Stimulated activated CD4-positive, alpha-beta T cell treated with anti-CD3 and anti-CD28 coated beads, Interleukin-1b, Interleukin-23, amount 100 ng/mL, for 1 hour (primary cell): ENCODE measurements at places on chromosomes 5 and 9.

GRCh38 chr5:159448-160172 lies 31.7 kb upstream of the LRRC14B start:
- DNase-seq: no peak

DNA sequence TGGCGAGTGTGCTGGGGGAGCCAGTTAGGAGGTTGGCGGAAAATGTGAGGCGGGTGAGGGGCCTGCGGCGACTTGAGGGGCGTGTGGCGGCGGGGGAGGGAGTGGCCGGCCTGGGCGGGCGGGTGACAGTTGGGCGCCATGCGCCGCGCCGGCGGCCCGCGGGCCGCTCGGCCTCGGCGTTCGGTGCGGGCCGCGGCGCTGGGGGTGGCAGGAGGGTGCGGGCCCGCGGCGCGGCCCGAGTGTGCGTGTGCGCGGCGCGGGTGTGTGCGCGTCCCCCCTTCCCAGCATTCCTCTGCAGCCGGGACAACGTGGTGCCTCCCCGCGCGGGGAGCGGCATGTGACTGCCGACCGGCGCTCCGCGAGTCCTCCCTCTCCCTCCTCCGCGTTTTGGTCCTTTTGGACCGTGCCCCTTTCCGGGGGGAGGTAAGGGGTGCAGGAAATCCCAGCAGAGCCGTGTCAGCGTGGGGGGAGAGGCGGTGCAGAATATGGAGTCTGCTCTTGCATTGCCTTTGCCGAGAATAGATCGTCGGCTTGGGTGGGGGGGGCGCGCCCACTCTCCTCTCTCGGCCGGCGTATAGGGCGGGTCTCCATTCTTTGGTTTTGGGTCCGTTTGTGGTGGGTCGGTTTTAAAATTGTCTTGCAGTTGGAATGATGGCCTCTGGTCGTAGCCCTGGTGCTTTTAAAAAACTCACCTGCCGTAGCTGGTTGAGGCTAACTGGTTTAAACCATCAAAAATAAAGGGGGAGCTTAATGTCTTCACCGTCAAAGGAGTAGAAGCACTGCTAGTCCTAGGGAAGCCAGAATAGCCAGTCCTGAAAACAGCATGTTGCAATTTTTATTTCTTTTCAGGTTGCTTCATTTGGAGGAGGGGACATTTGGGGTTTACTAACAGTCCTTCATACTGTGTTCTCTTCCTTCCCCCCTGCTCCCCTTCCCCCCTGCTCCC lies 2.0 kb downstream of the LARP1 start:
- DNase-seq: no peak

DNA sequence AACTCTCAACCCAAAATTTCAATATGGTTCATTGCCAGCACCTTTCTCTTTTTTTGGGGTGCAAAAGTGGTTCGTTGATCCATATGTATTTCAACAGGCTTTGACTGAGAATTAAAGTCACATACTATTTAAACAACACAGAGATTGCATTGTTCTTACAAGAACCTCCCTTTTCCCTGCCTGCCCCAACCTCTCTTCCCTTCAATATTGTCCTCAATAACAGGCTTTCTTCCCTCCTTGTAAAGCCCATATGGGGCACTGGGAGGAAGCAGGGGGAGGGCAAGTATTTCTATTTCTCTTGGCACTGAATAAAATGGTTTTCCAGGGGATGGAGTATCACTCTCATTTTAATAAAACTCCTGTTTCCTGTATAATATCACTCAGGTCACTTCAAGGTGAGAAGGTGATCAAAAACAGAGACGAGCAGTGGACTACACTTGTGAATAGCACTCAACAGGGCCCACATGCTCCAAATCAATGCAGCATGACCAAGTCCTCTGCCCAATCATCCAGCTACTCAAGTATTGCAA lies 65.1 kb downstream of the EFNA5 start:
- no peak for DNase-seq

GRCh38 chr5:169901896-169902295 lies 78.4 kb downstream of the INSYN2B start:
- no peak for DNase-seq

DNA sequence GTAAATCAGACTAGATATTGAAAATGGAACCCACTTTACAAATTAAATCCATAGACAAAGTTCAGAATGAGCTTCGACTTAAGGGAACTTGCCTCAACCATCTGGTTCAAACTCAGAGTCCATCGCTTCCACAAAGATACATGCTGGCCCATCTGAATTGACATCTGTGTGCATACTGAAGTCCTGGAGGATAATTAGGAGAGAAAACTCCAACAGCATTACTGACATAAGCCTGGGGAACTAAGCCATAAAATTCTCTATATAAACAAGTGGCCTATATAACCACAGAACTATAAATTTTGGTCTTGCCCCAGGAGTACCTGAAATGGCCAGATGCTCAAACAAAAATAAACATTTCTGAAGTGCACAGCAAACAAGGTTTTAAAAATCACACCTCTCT lies 94.4 kb downstream of the IZUMO3 start:
- DNase-seq: no peak

DNA sequence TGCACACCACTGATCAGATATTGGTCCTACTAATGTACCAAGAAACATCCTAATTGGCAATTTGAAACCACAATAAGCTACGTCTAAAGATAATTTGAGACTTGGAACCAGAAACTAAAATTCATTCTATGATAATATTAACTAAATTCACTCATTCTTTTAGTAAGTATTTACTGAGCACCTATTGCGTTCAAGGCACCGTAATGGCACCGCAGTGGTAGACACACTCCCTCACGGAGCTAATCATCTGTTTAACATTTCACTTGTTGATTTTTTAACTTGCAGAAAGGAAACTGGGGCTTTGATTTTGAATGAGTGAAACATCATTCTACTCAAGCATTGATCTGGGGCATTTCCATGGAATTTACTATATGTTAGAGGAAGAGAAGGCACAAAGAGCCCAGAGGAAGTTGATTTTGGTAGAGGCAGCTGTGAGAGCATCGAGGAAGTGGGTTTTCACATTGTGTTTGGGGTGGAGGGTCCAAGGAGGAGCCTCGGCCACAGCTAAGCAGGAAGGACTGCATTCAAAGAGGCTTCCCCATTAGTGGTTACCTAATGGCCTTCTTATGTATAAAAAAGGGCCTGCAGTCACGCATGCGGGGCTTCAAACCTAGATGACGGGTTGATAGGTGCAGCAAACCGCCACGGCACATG lies 7.1 kb downstream of the RAPGEF1 start:
- no peak for DNase-seq

- DNase-seq: no peak
Observed at GRCh38 chr5:50672663-50673062, 6.2 kb downstream of the PARP8 start.

GRCh38 chr5:57505272-57506200 lies 22.9 kb upstream of the ACTBL2 start:
- no peak for DNase-seq

DNA sequence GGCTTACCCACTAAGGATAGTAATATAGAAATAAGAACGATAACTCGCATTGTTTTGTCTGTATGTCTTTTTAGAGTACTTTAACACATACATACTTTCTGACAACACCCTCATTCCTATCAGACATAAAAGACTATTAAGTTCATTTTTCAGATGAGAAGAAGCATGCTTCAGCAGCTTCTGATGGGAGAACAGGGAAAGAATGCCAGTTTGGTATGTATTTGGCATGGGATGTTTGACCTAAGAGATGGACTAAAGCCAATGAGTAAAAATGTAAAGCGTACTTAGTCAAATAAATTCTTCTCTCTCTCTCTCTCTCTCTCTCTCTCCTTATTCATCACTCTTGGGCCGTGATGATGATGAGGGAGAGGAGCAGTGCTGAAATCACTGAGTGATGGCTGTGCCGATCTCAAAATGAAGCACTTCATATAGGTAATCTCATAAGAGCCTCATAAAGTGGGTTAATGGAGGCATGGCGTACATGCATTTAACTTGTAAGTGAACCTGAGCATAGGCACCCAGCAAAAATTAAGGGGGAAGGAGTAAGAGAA lies 71.5 kb downstream of the SLIT3 start:
- DNase-seq: no peak

- DNase-seq: no peak
Observed at GRCh38 chr5:40991168-40991980, 79.8 kb downstream of the MROH2B start.

GRCh38 chr9:128323791-128324190 lies 1.2 kb downstream of the COQ4 start:
- no peak for DNase-seq
